Trophoblast cell (in vitro differentiated cells and primary cell): ENCODE measurements at places on chromosomes 5 and 9.

GRCh38 chr9:102445906-102446305 lies 549.2 kb upstream of the CYLC2 start:
- DNase-seq = no peak
- H3K36me3 ChIP-seq = no peaks in the 10 kb centered on the region
- H3K4me3 ChIP-seq = no peak overlapping the region
- H3K27ac ChIP-seq = no peak overlapping the region
- no peaks in the 10 kb centered on the region for H3K4me1 ChIP-seq

GRCh38 chr5:145791866-145792265 lies 43.3 kb downstream of the PRELID2 start:
- H3K4me3 ChIP-seq = no peak overlapping the region
- H3K27me3 ChIP-seq = no peaks in the 10 kb centered on the region
- H3K4me1 ChIP-seq = no peaks in the 10 kb centered on the region
- peak; percentile 55 for DNase-seq
- H3K36me3 ChIP-seq = no peaks in the 10 kb centered on the region

GRCh38 chr5:173018358-173018757 lies 34.8 kb downstream of the ATP6V0E1 start:
- no peaks in the 10 kb centered on the region for H3K27me3 ChIP-seq
- H3K4me3 ChIP-seq = peak overlapping the region; percentile 13
- peaks cover 5% of the 10 kb centered on the region for H3K4me1 ChIP-seq
- no peak overlapping the region for H3K27ac ChIP-seq

DNA sequence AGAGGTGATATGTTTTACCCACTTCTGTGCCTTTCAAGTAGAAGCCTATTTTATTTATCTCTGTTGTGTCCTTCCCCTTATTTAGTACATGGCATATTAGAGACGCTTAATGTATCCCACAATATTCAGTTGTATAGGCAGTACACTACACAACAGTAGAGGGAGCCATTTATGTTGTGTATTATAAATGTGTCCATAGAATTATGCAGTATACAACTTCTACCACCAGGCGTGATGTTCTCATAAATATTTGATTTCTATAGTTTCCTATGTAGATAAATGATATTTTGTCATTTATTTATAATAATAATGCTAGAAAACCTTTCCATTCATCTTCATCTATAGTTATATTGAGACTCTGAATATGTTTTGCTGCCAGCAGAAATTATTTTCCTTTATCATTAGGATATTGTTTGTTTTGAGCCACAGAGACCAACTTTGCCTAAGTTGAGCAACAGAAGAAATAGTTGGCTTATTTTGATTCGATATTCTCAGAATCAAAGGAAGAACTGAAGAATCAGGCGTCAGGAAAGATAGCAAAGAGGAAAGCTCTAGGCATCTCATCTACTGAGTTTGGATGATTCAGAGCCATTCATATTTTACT lies 81.7 kb downstream of the ADAMTS19 start:
- no peaks in the 10 kb centered on the region for H3K4me1 ChIP-seq
- H3K36me3 ChIP-seq = no peaks in the 10 kb centered on the region
- H3K27me3 ChIP-seq = no peaks in the 10 kb centered on the region
- H3K27ac ChIP-seq = no peak overlapping the region
- no peak overlapping the region for H3K4me3 ChIP-seq
- no peak for DNase-seq

DNA sequence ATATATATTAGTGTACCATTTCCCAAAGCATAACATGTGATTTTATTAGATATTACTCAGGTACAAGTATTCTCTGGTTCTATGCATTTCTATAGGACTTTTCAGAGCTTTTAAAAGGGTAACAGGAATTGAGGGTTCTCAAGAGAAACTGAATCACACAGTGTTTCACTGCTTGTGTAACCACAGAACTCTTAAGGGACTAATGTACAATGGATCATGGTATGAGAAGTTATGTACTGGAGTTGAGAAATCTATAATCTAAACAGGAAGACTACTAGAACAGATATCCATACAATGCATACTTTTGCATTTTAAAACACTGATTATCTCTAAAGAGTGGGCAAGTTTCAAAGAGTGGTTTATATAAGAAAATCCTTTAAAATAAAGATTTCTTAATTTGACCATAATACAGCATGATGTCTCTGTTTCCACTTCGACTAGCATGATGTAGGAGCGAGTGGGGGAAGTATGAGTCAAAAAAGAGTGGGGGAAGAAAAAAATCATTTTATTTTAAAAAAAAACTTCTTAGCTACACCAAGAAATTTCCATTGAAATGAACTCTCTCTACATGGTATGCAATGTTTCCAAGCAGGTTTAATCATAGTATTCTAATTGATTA lies 183.5 kb downstream of the RFX3 start:
- no peaks in the 10 kb centered on the region for H3K27me3 ChIP-seq
- H3K36me3 ChIP-seq = no peaks in the 10 kb centered on the region
- no peaks in the 10 kb centered on the region for H3K4me1 ChIP-seq

GRCh38 chr5:533243-533954 lies 9.2 kb upstream of the SLC9A3 start:
- no peak overlapping the region for H3K4me3 ChIP-seq
- H3K36me3 ChIP-seq = no peaks in the 10 kb centered on the region
- H3K27me3 ChIP-seq = peaks cover 10% of the 10 kb centered on the region
- peaks cover 4% of the 10 kb centered on the region for H3K4me1 ChIP-seq

DNA sequence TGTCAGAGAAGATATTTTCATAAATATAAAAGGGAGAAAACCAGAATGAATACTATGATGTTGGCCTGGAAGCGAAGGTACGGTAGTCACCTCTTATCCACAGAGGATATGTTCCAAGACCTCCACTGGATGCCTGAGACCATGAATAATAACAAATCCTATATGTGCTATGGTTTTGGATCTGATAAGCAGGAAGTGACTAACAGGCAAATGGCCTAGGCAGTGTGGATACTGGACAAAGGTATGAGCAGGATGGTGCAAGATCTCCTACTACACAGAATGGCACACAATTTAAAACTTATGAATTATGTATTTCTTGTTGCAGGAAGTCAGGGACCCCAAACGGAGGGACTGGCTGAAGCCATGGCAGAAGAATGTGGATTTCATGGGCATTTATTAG lies 48.2 kb downstream of the ADAMTS12 start:
- no peaks in the 10 kb centered on the region for H3K4me1 ChIP-seq
- no peak overlapping the region for H3K4me3 ChIP-seq
- no peak overlapping the region for H3K27ac ChIP-seq
- no peaks in the 10 kb centered on the region for H3K36me3 ChIP-seq
- H3K27me3 ChIP-seq = no peaks in the 10 kb centered on the region
- peak; percentile 29 for DNase-seq

GRCh38 chr9:112112941-112113681 lies 62.0 kb downstream of the SUSD1 start:
- no peak overlapping the region for H3K27ac ChIP-seq
- H3K27me3 ChIP-seq = no peaks in the 10 kb centered on the region
- no peak overlapping the region for H3K4me3 ChIP-seq
- peaks cover 4% of the 10 kb centered on the region for H3K36me3 ChIP-seq
- peaks cover 5% of the 10 kb centered on the region for H3K4me1 ChIP-seq
- peak; percentile 97 for DNase-seq

DNA sequence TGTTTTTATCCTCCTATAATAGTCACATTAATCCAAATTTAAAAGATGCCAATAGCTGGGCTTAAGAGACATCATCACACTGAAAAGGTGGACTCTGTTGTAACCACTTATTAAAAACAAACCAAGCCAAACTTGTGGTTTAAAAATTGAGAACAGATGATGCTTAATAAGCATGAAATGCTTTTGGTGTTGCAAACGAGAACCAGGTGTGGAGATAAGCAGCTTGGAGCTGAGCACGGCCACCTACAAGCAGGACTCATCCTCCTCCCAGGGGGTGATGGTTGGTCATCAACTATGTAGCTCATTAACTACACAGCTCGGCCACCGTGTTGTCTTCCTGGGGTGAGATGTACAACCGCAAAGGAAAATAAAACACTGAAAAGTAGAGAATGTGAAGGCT lies 154.4 kb downstream of the NPR3 start:
- no peak overlapping the region for H3K4me3 ChIP-seq
- H3K4me1 ChIP-seq = no peaks in the 10 kb centered on the region
